ENCODE measurements at places on chromosomes 16 and 17.

- no peak for DNase-seq
Observed at GRCh38 chr17:48153691-48154358, 46.3 kb downstream of the SNX11 start.

- no peak for DNase-seq
Observed at GRCh38 chr16:25978218-25978617, 286.5 kb downstream of the HS3ST4 start.

GRCh38 chr17:21082001-21082436, 39.2 kb upstream of the USP22 start:
- DNase-seq, result no peak

DNA sequence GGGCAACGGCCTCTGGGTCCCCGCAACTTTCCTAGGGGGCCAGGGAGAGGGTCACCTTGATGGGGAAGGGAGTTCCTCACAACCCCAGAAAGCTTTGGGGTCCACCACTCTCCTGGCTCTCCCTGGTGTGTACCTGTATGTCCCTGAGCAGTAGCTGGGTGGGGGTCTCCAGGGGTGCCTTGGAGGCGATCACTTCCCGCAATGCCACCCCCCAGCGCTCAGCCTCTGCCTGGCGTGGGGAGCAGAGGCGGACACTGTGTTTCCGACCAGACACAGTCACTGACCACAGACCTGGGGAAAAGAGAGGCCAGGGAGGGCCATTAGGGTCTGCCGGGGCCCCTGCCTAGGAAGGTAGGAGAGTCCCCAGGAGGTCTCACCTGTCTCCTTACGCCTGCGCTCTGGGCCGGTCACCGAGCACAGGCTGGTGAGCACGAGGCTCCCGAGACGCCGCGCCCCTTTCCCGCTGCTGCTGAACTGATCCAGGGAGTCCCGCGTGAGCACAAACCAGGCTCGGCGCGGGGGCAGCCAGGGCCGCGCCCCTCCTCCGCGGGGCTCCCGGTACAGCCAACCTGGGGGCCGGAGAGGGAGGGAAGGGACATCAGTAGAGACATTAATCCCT, 3.4 kb downstream of the PLEKHH3 start:
- no peak for DNase-seq

- no peak for DNase-seq
Observed at GRCh38 chr17:71846561-71847110, 274.2 kb upstream of the SOX9 start.

DNA sequence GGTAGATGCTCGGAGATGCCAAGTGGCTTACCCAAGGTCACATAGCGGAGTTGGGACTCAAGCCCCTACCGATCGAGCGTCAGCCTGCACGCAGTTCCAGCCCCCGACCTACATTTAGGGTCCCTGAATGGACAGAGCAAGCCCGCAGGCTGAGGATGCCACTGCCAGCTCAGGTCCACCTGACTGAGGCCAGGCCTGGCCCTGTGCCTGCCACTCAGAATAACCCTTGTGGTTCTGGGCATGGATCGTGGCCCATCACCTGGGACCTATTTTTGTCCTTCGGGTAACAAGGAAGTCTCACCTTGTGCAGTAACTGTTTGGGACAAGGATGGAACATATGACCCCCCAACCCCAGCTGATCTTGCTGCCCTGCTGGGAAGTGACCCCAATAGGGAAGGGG, 17.1 kb downstream of the CDH16 start:
- DNase-seq, result no peak
